ENCODE measurements at places on chromosomes 2 and 18. TPM values are rescaled to one million over a fixed set of nuclear protein-coding genes. Genes with fewer than 3 reads are reported as not detected.

The STK17B gene
- 4.3 TPM for polyA plus RNA-seq

The LAMA1 gene
- 14.8 TPM for polyA plus RNA-seq

The CPO gene
- 0.90 TPM for polyA plus RNA-seq

The GPR35 gene
- 0.21 TPM for polyA plus RNA-seq

DNA sequence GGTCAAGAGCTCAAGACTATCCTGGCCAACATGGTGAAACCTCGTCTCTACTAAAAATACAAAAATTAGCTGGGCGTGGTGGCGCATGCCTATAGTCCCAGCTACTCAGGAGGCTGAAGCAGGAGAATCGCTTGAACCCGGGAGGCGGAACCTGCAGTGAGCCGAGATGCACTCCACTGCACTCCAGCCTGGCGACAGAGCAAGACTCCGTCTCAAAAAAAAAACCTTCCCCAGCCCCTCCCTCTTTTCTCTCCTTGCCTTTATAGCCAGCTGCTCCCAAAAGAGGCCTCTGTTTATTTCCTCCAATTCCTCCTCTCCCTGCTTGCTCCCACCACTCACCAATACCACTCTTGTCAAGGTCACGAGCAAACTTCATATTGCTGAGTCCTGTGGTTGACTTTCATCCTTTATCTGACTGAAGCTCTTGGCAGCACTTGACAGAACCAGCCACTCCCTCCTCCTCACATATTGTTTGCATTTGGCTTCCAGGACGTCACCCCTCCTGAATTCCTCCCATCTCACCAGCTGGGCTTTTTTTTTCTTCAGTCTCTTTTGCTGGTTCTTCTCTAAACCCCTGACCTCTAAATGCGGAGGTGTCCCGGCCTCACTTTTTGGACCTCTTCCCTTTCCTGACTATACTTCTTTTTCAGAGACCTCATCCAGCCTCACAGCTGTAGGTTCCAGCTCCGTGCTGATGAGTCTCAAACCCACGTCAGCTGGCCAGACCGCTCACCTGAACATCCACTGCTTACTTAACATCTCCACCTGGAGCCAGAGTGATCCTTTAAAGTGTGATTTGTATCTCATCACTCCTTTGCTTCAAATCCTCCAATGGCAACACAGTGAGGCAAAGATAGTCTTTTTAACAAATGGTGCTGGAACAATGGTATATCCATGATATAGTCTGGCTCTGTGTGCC lies 84.6 kb upstream of the CAB39 start:
- no peak overlapping the region for H3K4me3 ChIP-seq
- H3K27ac ChIP-seq = no peak overlapping the region
- H3K27me3 ChIP-seq = no peaks in the 10 kb centered on the region
- no peaks in the 10 kb centered on the region for H3K4me1 ChIP-seq
- DNase-seq = no peak

GRCh38 chr2:160870729-160871465 lies 289.3 kb upstream of the TANK start:
- no peaks in the 10 kb centered on the region for H3K27me3 ChIP-seq
- no peaks in the 10 kb centered on the region for H3K36me3 ChIP-seq

Measured in GM23338 (cell line).